Endothelial cell (in vitro differentiated cells): ENCODE measurements at places on chromosomes 6 and 20.

DNA sequence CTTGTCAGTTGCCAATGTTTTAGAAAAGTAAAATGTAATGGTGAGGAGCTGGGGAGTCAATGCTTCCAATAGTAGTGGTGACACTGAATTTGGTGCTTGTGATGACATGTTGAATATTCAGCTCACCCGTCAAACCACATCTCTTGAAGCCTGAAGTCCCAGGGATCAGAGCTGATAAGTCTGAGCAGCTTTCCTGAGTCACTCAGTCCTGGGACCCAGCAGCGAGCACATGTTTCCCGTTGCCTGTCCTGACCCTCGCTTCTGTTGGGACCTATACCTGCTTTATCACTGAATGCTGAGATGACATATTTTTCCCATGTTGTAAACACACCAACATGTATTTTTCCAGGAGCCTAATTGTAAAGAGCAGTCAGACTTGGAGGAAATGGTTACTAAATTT lies 693.6 kb downstream of the QKI start:
- H3K4me3 ChIP-seq: no peak overlapping the region
- H3K27me3 ChIP-seq: peaks cover 1% of the 10 kb centered on the region
- DNase-seq: no peak

GRCh38 chr6:53301801-53302537 lies 46.8 kb downstream of the ELOVL5 start:
- H3K4me3 ChIP-seq: peak overlapping the region; percentile 34
- peaks cover 66% of the 10 kb centered on the region for H3K4me1 ChIP-seq
- peak overlapping the region; percentile 99 for H3K27ac ChIP-seq
- DNase-seq: no peak
- H3K36me3 ChIP-seq: peaks cover 5% of the 10 kb centered on the region
- H3K27me3 ChIP-seq: peaks cover 8% of the 10 kb centered on the region

DNA sequence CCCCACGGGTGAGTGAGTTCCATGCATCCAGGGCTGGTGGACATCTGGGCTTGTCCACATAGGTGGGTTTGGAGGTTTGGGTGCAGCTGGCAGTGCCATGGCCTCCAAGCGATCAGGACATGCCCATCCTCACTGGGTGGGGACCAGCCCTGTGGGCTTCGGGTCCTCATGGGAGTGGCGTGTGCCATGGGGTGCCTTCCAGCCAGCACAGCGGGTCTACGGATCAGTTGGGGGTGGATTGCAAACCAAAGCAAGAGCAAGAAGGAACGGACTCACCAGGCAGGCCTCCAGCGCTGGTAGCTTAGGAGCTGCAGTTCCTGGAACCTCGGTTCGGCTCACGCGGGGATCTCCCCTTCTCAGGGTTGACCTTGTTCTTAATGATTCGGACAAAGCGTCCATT lies 364.3 kb downstream of the TAF4 start:
- H3K27me3 ChIP-seq: peaks cover 13% of the 10 kb centered on the region
- no peaks in the 10 kb centered on the region for H3K36me3 ChIP-seq
- no peak for DNase-seq
- H3K4me3 ChIP-seq: no peak overlapping the region
- H3K27ac ChIP-seq: no peak overlapping the region
- peaks cover 4% of the 10 kb centered on the region for H3K4me1 ChIP-seq

DNA sequence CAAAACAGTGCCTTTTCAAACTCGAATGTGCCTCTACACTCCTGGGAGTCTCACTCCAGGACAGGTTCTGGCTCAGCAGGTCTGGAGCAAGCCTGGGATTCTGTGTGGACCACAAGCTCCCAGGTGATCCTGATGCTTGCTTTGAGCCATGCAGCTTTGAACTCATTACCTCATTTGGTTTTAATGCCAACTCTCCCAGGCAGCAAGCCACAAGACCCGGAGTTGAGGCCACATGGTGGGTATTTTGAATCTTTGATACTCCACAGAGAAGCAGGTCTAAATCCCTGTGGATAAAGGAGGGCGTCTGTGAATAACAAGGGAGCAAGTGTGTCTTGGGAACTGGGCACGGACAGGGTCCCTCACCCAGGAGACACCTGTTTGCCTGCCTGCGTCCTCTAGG lies 205.4 kb upstream of the CST7 start:
- DNase-seq: no peak
- H3K4me1 ChIP-seq: peaks cover 3% of the 10 kb centered on the region
- no peaks in the 10 kb centered on the region for H3K27me3 ChIP-seq
- H3K36me3 ChIP-seq: no peaks in the 10 kb centered on the region

GRCh38 chr20:53611449-53611894 lies 17.8 kb upstream of the ZNF217 start:
- no peak for DNase-seq
- peak overlapping the region; percentile 86 for H3K27ac ChIP-seq
- no peaks in the 10 kb centered on the region for H3K36me3 ChIP-seq
- H3K27me3 ChIP-seq: no peaks in the 10 kb centered on the region
- no peak overlapping the region for H3K4me3 ChIP-seq
- peaks cover 22% of the 10 kb centered on the region for H3K4me1 ChIP-seq

DNA sequence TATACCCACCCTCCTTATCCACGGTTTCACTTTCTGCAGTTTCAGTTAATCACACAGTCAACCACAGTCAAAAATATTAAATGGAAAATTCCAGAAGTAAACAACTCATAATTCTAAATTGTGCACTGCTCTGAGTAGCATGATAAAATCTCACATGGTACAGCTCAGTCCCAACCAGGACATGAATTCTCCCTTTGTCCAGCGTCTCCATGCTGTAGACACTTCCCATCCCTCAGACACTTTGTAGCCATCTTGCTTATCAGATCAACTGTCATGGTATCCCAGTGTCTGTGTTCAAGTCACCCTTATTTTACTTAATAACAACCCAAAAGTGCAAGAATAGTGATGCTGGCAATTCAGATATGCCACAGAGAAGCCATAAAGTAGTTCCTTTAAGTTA lies 94.7 kb downstream of the PDE10A start:
- H3K36me3 ChIP-seq: no peaks in the 10 kb centered on the region
- no peak overlapping the region for H3K27ac ChIP-seq
- no peak for DNase-seq
- no peaks in the 10 kb centered on the region for H3K27me3 ChIP-seq
- no peak overlapping the region for H3K4me3 ChIP-seq

GRCh38 chr6:56046576-56046975 lies 171.2 kb upstream of the BMP5 start:
- peaks cover 6% of the 10 kb centered on the region for H3K4me1 ChIP-seq
- no peak overlapping the region for H3K4me3 ChIP-seq
- no peaks in the 10 kb centered on the region for H3K36me3 ChIP-seq
- DNase-seq: no peak

DNA sequence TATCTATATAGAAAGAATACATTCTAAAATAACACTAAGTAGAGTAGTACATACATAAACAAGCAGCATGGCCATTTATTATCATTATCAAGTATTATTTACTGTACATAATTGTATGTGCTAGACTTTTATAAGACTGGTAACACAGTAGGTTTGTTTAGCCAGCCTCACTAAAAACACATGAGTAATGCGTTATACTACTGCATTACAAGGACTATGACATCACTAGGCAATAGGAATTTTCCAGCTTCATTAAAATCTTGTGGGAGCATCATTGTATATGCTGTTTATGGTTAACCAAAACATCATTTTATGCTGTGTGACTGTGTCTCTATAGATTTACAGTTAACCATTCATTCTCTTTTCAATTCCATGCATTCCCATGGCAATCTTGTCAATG lies 131.7 kb upstream of the HDGFL1 start:
- no peak for DNase-seq
- H3K27ac ChIP-seq: no peak overlapping the region
- H3K4me3 ChIP-seq: no peak overlapping the region
- no peaks in the 10 kb centered on the region for H3K36me3 ChIP-seq

DNA sequence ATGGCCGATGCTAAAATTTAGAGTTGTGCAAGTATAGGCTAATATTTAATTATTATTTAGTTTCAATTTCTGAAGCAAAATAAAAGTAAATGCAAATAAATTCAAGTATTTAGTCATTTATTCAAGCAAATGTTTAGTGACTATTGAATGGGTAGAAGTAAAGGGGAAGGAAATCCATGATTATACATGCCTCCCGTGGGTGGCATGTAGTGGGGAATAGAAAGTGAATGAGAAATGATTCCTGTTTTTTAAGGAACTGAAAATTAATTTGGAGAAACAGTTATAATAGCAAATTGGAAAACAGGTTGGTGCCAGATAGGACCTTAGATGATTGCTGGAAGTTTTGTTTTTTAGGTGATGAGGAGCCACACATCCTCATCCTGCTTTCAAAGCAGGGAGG lies 35.4 kb downstream of the FAM229B start:
- H3K4me1 ChIP-seq: peaks cover 5% of the 10 kb centered on the region
- no peak overlapping the region for H3K4me3 ChIP-seq
- DNase-seq: no peak
- H3K36me3 ChIP-seq: no peaks in the 10 kb centered on the region
- no peaks in the 10 kb centered on the region for H3K27me3 ChIP-seq
- H3K27ac ChIP-seq: no peak overlapping the region

- H3K27me3 ChIP-seq: no peaks in the 10 kb centered on the region
- H3K4me1 ChIP-seq: no peaks in the 10 kb centered on the region
- H3K36me3 ChIP-seq: no peaks in the 10 kb centered on the region
- no peak for DNase-seq
Measured at GRCh38 chr20:54116550-54117235, 46.3 kb upstream of the BCAS1 start.

DNA sequence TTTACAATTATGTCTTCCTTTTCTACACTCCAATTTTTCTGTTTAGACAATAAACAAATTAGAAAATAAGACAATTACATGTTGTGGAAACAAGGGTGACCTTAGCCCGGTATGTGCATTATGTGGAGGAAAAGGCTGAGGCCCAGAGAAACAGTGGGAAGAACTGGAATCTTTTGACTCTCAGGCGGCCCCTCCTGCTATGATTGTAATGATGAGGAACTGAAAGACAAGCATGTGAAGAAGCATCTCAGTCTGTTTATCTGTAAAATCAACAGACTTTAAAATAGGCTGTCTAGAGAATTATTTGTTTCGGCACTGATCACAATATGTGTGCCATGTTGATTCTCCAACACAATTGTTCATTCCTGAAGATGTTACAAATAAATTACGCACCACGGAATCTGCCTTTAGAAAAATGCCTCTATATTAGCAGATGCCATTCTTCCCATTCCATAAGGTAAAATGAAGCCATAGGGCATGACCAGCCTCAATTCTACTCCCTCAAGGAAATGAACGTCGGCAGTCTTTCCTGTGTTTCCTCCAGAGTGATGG lies 1201.6 kb upstream of the CITED2 start:
- peaks cover 8% of the 10 kb centered on the region for H3K4me1 ChIP-seq
- no peak overlapping the region for H3K27ac ChIP-seq

- H3K27ac ChIP-seq: peak overlapping the region; percentile 96
- peaks cover 43% of the 10 kb centered on the region for H3K4me1 ChIP-seq
- peaks cover 6% of the 10 kb centered on the region for H3K27me3 ChIP-seq
- no peak for DNase-seq
- H3K36me3 ChIP-seq: no peaks in the 10 kb centered on the region
- H3K4me3 ChIP-seq: peak overlapping the region; percentile 98
Measured at GRCh38 chr6:30062471-30063178, 1.6 kb downstream of the POLR1H start.

DNA sequence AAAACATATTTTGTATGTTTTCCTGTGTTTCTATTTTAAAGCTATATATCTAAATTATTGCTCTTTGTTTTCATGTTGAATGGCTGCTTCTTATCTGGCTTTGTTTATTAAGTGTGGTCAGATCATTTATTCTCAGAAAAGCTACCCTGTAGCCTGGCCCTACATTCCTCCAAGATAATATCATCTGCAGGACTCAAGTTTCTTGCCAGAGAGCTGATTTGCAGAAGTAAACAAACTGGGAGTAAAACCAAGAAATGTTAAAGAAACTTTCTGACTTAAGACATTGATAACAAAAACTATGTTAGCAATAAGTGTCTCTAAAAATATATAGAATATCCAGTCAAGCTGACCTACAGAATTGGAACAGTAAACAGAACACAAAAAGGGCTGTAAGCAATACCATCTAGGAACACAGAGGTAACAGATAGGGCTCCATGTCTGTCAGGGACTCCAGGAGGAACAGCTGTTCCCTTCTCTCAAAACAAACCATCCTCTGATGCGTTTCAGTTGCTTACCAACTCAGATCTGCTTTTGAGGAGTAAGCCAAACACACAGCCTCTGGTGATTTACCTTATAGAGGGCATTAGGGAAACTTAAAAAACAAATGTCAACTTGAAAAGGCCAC lies 17.5 kb upstream of the CEP85L start:
- no peaks in the 10 kb centered on the region for H3K36me3 ChIP-seq
- no peak overlapping the region for H3K27ac ChIP-seq
- H3K4me3 ChIP-seq: no peak overlapping the region
- no peaks in the 10 kb centered on the region for H3K27me3 ChIP-seq

DNA sequence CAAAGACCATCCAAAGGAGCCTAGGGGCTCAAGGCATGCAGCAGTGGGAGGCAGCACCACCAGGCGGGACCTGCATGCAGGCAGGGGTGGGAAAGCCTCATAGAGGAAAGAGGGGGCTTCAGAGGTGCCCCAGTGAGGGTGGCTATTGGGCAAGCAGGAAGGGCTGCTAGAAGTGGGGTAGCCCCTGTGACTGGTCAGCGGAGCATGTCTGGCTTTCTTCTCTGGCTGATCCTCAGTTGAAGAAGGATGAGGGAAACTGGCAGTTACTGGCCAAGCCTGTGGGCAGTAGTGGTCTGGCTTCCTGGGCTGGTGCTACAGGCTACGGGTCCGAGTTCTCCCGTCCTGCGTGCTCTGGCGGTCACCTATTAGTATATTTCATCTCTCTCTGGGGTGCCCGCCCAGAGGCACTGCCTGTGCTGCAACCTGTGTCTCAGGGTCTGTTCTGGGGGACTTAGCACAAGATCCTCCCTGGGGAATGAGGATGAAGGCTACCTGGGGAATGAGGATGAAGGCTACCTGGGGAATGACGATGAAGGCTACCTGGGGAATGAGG lies 35.9 kb upstream of the CST7 start:
- H3K27me3 ChIP-seq: peaks cover 5% of the 10 kb centered on the region
- no peak overlapping the region for H3K4me3 ChIP-seq
- no peak for DNase-seq
- no peaks in the 10 kb centered on the region for H3K4me1 ChIP-seq

DNA sequence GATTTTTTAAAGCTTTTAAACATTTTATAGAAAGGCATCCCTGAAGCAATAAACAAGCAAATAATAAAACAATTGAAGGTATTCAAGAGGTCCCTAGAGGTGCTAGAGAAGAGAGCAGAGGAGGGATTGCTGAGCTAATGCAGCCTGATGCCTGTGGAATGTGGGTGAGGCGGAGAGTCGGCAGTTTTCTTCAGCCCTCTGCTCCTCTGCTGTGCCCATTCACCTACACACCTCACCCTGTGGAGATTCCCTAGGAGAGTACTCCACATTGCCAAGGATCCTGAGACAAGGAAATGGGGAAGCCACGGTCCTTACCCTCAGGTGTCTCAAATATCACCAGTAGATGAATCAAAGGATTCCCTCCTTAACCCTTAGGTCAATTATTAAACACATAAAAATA lies 199.8 kb upstream of the POU3F2 start:
- H3K27me3 ChIP-seq: no peaks in the 10 kb centered on the region
- no peak overlapping the region for H3K27ac ChIP-seq
- no peaks in the 10 kb centered on the region for H3K36me3 ChIP-seq
- no peaks in the 10 kb centered on the region for H3K4me1 ChIP-seq
